MM.1S (cell line): ENCODE measurements at places on chromosomes 16 and 17.

GRCh38 chr16:89123001-89123830 lies 29.6 kb downstream of the ACSF3 start:
- no peak for DNase-seq

DNA sequence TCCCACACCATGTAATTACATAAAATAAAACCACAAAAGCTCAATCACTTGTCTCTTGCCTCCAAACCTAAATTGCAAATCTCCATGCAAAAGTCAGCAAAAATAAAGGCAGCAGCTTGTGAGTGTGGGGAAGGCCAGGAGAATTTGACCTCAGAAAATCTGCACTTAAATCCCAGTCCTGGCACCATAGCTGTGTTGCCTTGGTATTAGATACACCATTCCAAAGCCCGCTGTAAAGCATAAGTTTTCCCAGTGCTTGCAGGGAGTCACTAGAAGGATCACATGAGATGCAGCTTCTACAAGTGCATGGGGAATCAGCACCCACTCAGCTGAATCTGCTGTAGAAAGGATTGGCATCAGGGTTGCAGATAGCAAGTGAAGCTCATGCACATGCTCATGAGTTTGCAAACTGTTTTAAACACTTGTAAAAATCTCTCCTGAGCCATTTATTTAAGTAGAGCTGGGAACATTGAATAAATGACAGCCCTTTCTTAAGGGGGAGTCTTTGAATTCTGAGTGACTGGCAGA lies 495.0 kb upstream of the HSBP1 start:
- no peak for DNase-seq

- DNase-seq = no peak
These were observed 16.9 kb downstream of the ATP2A3 start for GRCh38 chr17:3947318-3947810.

DNA sequence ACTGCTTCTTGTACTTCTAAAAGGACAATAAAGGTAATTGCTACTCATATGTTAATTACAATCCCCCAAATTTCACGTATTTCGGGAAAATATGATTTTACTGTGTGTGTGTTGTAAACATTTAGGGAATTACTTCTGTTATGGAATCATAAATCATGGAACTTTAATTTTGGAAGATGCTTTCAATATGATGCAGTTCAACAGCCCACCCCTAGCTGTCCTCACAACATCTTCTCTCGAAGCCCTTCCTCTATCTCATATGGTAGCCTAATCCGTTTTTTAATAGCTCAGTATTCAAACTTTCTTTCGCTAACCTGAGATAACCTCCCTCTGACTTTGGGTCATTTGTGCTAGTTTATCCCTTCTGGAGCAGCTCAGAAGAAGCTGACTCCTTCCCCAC lies 78.4 kb downstream of the ANKFN1 start:
- no peak for DNase-seq

DNA sequence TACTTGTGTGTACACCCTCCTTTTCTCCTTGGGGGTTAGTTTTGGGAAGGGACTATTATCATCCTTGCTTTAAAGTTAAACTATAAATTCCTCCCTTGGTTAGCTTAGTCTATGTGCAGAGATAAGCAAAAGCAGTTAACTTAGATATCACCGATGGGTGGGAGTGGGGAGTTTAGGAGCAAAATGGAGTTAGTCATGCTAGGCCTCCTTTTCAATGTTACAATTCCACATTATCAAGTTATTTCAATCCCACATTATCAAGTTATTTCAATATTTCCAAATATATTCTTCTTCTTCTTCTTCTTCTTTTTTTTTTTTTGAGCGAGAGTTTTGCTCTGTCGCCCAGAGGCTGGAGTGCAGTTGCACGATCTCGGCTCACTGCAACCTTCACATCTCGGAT lies 1.7 kb upstream of the BCAS3 start:
- no peak for DNase-seq

- DNase-seq = no peak
These were observed 16.3 kb downstream of the FAM117A start for GRCh38 chr17:49747632-49748031.

DNA sequence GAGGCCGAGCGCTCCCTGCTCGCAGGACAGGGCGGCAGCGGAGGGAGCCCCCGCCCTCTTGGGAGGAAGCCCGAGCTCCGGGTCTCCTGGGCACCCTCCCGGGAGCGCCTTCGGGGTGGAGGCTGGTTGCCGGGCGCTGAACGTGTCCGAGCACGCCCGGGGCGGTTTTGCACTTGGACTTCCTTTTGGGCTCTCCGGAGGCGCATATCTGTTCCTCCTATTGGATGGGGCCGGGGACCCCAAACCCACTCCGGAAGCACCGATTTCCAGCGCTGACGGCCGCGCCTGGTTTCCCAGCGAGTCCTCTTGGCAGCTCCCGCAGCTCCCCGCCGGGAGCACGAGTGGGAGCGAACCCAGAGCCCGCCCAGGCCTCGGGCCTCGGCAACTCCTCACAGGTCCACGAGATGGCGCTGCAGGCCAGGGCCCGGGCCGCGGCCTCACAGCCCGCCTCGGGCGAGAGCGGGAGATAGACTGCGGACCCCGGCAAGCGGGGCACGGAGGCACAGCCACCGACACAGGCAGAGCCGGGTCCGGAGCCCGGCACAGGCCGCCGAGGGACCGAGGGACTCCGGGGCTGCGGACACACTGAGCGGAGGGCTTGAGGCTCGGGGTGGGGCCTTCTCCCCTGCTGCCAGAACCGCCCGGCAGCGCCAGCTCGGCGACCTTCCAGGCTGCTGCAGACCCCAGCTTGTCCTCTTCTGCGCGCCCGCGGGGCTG lies 12.7 kb downstream of the TBX2 start:
- DNase-seq = peak; percentile 75

- DNase-seq = no peak
These were observed 467.8 kb downstream of the MAF start for GRCh38 chr16:79132701-79133100.

GRCh38 chr17:45648642-45649041 lies 135.5 kb upstream of the CRHR1 start:
- no peak for DNase-seq

- DNase-seq = peak; percentile 59
These were observed 675.3 kb downstream of the MAF start for GRCh38 chr16:78925083-78925767.

DNA sequence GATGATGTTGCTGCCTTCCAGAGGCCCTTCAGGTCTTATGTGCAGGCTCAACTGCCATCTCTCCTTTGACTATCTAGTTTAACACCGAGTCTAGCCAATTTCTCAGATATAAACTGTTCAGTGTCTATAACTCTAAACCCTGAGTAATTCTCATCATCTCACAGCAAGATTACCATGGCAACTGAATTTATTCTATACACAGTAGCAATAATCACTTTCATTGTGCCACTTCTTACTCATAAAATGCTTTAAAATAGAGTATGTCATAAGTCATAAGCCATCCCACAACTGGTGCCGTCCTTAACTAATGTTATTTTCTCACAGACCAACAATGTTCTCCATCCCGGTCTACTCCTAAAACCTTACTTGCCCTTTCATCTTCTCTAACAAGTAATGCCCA lies 45.0 kb downstream of the SYNRG start:
- no peak for DNase-seq

GRCh38 chr16:3542601-3543373 lies 34.4 kb downstream of the NLRC3 start:
- no peak for DNase-seq

- DNase-seq = peak; percentile 50
These were observed 739.9 kb downstream of the CDH11 start for GRCh38 chr16:64381979-64382378.

- no peak for DNase-seq
These were observed 16.6 kb downstream of the PMM2 start for GRCh38 chr16:8814095-8814806.

DNA sequence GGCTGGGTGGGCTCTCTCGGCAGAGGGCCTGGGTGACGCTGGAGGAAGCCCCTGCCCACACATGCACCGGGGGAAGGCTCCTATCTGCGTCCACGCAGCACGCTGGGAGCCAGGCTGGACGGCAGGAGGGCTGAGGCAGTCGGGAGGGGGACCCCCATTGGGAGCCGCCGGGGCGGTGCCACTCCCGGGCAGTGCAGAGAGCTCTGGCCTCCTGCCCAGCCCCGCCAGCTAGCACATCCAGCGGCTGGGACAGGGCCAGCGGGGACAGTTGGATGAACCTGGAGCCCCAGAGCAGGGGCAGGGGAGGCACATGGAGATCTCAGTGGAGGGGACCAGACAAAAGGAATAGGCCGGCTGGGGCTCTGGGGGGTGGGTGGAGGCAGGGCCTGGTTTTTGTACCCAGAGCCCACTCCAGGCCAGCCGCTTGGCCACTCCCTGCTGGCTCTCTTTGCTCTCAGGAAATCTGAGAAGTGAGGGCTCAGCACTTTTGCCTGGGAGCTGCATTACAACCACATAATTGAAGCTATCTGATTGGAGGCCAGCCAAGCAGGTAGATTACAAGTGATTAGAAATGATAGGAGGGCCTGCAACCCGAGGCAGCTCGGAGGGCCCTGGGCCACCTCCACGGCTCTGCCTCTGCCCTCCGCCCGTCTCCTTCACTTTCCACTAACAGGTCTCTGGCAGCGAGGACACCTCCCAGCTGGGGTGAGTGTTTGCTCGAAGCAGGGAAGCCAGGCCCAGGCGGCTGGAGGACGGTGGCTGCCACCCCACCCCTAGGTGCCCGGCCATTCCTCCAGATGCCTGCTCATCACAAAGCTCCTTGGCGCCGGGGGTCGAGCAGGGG lies 40.1 kb downstream of the ENGASE start:
- no peak for DNase-seq

GRCh38 chr16:85656351-85657266 lies 32.1 kb downstream of the GINS2 start:
- DNase-seq = no peak

DNA sequence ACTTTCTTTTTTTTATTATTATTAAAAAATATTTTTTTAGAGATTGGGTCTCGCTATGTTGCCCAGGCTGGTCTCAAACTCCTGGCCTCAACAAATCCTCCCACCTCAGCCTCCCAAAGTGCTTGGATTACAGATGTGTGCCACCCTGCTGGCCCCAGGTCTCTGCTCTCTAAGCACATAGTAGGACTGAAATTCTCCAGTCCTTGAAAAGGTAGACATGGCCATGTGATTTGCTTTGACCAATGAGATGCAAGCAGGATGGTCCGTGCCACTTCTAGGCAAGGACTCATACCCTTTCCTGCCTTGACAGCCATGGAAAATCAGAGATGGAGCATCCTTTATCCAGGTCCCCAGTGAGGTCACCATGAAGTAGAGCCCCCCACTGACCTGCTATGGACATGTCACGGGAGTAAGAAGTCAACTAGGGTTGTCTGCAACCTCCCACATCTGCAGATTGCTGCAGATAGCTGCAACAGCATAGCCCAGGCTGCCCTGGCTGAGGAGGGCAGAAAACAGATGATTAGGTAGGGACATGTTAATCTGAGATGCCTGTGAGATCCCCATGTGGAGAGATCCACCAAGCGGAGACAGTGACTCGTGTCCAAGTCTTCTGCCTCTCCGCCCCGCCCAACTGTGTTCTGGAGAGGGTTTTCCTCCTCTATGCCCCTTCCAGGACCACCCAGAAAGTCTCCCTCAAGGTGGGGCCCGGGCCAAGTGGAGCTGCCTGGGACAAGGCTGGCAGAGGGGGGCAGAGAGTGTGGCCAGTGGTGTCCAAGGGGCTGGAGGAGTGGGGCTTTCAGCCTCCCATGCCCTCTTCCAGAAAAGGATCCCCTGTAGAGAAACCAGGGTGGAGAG lies 11.0 kb downstream of the GSG1L start:
- DNase-seq = no peak

GRCh38 chr16:83356266-83356665 lies 451.5 kb upstream of the HSBP1 start:
- peak; percentile 32 for DNase-seq

- DNase-seq = peak; percentile 77
These were observed 44.4 kb downstream of the YPEL2 start for GRCh38 chr17:59375857-59376256.
